Activated effector memory CD4-positive, alpha-beta T cell treated with Interleukin-2 at 50 U/mL for 16 hours (primary cell): ENCODE measurements at places on chromosomes 5 and 9.

DNA sequence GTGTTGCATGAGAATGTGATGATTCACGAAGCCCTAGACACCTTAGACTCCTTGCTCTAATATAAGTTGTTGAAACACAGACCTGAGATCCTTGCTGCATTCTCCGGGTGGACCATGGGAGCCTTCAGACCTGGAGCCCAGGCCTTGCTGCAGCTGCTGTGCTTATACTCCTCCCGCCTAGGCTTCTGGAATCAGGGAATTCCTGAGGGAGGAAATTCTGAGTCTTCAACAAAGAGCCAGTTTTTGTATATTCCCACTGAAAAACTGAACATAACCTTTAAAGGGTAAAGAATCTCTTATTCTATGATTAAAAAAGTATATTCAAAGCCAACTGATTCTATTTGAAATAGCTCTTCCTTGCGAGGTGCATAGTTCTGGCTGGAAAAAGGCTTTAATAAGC, 245.1 kb upstream of the ELAVL2 start:
- no peak for DNase-seq

DNA sequence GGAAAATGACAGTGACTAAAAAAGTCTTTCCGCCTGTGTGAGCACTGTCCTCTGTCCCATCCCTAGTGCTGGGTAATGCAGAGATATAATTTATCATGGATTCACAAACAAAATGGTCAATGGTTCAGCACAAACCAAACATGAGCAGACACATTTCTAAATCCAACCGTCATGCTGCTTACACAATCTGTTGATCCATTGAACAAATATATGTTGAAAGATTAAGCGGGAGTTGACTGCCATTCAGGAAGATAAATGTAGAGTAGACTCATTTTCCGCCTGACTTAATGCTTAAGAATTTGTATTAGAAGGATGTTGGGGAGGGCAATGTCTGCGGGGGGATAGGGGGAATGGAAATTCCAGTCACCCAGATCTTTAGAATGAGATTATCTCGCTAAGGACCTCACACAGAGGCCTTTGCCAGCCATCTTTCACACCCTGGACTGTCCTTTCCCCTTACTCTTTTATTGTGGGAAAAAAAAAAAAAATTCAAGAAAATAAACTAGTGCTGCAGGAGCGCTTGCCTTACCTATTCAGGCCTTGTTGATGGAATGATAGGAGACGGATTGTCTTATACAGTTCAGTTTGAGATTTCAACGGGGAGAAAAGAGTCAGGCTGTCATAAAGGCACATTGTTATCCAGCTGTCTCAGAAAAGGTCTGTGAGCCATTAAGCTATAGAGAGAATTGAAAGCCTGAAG, 153.7 kb downstream of the TLE1 start:
- DNase-seq = no peak

GRCh38 chr9:6689893-6690674, 44.6 kb upstream of the GLDC start:
- DNase-seq = no peak

DNA sequence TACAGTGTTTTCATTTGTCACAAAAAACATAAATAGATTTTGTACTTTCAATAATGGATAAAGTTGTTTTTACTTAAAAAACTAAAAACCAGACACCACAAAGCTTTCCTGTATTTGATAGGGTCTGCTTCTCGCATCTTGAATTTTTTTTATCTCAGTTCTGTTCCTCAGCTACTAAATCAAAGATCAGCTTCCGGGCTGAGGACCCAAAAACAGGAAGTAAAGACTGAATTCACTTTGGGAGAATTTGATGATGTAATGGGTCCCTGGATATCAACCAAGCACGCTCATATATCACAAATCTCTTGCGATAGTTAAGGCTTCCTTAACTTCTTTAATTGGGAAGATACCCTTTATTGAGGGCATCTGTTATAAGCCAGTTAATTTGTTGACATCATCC, 24.1 kb downstream of the ITK start:
- no peak for DNase-seq

GRCh38 chr5:82018462-82018861, 46.6 kb downstream of the ATG10 start:
- DNase-seq = no peak

DNA sequence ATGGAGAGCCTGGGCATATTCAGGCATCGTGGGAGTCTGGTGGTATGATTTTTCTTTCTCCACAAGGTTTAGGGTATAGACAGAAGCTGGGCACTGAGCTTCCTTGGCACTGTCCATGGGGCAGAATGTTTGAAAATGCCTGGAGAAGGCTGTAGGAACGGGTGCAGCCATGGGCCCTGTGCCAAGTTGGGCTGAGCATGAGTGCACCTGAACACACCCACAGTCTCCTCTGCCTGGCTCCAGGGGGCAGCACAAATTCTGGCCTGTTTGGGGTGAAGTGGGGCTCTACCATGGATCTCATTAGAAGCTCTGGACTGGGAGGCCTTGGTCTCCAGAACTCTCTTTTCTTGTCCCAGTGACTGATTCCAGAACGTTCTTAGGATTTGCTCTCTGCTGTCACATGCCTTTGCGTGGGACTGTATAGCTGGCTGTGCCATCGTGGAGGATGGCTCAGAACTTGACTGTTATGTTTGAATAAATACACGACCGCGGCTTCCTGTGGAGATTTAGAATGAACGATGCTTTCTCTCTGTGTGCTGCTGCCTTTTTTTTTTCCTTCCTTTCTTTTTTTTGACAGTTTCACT, 229.8 kb downstream of the FANCC start:
- DNase-seq = no peak

DNA sequence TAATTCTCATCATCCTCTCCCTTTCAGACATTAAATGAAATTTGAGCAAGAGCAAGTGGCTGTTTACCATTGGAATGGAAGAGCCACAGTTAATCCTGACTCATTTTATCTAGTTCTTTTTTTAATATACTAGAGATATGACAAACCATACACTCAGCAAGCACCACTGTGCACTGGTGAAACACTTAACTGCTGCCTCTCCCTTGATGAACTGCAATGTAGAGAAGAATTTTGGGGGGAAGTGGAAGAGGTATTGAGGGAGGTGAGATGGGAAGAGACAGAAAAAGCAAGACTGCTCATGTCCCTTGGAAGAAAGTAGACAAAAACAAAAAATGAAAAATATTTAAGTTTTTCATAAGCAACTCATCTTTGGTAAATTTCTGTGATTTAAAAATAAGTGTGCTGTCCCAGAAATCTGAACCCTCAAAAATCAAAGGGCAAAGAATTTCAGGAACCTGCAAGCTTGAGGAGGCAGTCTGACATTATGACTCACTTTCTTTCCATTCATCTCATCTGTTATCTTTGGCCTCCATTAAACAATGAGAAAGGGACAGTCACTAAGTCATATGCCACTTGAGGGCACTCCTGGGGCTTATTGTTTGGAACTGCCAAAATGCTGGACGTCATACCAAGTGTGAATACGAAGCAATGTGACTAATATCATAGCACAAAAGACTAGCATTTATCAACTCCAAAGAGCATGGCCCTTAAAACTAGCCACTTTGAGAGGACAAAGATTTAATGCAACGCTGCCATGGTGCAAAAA, 566.8 kb upstream of the DMAC1 start:
- no peak for DNase-seq

DNA sequence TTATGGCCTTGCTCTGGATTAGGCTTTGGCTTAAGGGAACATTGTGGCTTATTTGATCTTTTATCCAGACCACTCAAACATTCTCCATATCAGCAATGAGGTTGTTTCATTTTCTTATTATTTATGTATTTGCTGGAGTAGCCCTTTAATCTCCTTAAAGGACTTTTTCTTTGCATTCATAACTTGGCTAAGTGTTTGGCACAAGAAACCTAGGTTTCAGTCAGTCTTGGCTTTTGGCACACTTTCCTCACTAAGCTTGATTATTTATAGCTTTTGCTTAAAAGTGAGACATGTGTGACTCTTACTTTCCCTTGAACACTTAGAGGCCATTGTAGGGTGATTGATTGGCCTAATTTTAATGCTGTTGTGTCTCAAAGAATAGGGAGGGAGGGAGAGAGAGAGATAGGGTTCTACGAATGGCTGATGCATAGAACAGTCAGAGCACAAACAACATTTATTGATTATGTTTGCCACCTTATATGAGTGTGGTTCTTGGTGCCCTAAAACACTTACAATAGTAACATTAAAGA, 2265.3 kb upstream of the C9orf72 start:
- DNase-seq = no peak

DNA sequence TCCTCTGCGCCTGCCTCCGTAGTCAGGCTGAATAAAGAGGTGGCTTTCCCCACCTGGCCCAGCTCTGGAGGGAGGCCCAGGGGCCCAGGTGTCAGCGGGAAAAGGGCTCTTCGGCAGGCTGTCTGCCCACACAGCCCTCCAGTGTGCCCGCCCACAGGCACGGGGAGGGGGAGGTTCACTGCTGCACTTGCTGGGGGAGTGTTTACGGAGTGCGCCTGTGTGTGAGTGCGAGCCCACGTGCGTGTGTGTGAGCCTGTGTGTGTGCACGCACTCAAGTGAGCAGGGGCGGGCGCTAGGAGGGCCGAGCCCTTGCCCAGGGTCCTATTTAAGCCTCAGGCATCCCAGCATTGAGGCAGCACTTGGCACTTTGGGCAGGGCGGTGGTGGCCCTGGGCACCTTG, 10.9 kb downstream of the DNLZ start:
- DNase-seq = no peak

- no peak for DNase-seq
Measured at GRCh38 chr5:14458414-14458813, 123.2 kb upstream of the OTULINL start.

- DNase-seq = no peak
Measured at GRCh38 chr5:1162276-1162675, 39.1 kb upstream of the SLC6A19 start.

DNA sequence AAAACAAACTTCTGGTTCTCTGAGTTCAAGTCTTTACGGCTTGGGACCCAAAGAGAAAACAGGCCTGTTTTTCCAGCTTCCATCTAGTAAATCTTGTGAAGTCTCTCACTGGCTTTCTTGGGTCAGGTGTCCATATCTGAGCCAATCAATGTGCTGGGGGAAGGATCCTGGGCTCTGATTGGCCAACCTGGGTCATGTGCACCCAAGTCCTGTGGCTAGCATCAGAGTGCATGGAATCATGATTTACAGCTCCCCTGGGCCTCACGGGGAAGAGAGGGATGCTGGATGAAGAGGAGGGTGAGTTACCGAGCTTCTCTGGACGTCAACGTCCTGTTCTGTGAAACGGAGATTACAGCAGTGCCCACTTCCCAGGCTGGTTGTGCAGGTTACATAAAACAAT, 19.4 kb downstream of the CXCL14 start:
- DNase-seq = no peak

- no peak for DNase-seq
Measured at GRCh38 chr9:128145951-128146351, 3.3 kb upstream of the LCN2 start.
